ENCODE measurements at places on chromosomes 7 and 10. TPM values are rescaled to one million over a fixed set of nuclear protein-coding genes. Genes with fewer than 3 reads are reported as not detected.

Gene XRCC2
- 3.8 TPM for total RNA-seq

Gene C10orf53
- total RNA-seq, result not detected

- DNase-seq, result peak; percentile 41
These were observed 96.9 kb upstream of the FGFR2 start for GRCh38 chr10:121694966-121695643.

Gene TRIM73
- 2.8 TPM for total RNA-seq

- peak; percentile 51 for DNase-seq
These were observed 1.1 kb downstream of the NANOS1 start for GRCh38 chr10:119030421-119031250.

Gene TMEM225B
- not detected for total RNA-seq
